ENCODE measurements at places on chromosomes 3 and 15. TPM values are rescaled to one million over a fixed set of nuclear protein-coding genes. Genes with fewer than 3 reads are reported as not detected.

DNA sequence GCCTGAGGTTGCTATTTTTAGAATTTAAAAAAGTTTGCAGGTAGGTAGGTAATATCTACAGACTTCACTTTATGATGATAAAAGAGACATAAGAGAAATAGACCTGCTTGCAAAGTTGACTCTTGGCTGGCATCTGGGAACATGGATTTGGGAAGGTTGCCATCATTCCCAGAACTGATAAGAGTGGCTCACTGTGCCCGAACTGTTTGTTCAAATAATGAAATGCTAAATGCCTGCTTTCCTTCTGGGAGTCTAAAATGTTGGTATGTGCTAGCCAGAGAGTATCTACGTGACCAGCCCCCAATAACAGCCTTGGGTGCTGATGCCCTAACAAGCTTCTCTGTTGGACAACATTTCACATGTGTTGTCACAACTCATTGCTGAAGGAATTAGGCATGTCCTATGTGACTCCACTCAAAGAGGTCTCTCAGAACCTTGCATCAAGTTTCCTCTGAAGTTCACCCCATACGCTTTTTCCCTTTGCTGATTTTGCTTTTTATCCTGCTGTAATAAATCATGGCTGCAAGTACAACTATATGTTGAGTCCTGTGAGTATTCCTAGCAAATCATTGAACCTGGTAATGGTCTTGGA lies 95.5 kb downstream of the FHIT start:
- no peak for DNase-seq

DNA sequence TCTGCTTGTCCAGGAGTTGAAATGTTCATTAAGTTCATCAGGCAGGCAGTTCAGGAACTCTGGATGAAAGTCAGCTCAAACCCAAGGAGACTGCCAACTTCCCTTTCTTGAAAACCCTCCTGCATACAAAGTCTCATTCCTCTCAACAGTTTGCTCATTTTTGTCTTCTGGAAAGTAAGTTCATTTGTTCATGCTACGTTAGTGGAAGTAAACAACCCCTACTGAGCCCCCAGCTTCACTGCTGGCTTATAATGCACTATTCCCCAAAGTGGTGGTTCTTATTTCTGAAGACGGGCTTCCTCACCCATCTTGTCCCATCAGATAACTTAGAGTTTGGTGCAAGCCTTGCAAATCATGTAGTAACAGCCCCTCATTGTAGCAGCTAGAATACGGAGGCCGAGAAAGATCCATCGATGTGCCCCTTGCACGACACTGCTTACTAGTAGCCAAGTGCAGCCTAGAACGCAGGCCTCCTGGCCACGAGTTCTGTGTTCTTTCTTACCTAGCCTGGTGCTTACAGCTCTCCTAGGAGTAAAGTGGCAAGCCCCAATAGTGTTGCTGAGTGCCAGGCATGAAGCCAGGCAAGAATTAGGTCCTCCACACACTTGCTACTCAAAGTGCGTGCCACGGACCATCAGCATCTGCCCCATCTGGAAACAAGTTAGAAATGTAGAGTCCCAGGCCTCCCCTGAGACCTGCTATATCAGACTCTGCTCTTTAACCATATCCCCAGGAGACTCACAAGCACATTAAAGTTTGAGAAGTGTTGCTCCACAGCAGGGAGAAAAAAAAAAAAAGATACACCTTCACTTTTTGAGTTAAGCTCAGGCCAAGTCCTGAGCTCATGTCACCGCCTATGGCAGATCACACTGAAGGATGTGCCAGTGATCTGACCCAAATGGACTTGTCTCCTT lies 82.5 kb downstream of the RFTN1 start:
- DNase-seq, result peak; percentile 85

DNA sequence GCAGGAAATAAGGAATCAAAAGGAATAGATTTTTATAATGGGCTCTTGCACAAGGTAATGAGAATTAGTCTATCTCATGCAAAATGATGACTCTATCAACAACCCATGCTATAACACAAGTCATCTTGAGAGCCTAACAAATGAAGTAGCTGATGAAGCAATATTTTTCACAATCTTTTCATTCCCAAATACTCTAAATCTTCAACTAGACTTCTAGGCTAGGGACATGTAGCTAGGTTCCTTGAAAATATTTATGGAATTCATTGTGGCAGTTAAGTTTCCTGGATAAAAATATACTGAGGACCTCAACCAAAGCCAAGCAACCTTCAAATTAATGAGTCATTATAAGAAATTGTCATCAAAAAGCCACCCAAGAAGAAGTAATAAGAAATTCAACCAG lies 55.4 kb downstream of the DCBLD2 start:
- DNase-seq, result no peak

- DNase-seq, result no peak
These were observed 9.4 kb downstream of the TERC start for GRCh38 chr3:169755488-169755887.

DNA sequence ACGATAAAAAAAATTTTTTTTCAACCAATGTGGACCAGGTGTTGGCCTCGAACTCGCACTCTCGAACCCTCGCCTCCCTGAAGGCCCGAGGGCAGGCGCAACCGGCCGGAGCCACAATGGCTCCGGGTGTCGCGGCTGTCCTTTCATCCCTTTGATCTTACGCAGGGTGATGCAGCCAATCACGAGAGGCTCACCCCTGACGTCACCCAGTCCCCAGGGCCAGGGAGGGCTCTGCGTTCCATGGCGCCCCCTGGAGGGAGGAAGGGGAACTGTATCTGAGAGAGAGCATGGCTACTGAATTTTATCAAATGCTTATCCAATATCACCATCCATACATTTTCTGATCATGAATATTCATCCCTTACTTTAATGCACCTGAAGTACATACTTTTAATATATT lies 15.4 kb upstream of the GMNC start:
- no peak for DNase-seq

DNA sequence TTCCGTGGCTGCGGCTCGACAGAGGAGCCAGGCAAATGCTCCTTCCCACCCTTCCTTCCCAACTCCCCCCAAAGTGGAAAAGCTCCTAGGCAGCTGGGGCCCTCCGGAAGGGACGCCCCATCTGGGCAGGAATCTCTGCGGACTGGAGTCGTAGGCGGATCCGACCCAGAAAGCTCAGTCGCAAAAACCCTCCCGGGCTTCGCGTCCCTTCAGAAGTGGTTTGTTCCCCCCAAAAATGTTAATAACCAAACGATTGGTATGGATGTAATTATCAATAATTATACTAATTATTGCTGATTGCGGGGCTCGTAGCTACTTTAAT lies 3.8 kb downstream of the RNU6-1 start:
- no peak for DNase-seq

- DNase-seq, result no peak
These were observed 87.9 kb downstream of the ARPP21 start for GRCh38 chr3:35727179-35727578.

DNA sequence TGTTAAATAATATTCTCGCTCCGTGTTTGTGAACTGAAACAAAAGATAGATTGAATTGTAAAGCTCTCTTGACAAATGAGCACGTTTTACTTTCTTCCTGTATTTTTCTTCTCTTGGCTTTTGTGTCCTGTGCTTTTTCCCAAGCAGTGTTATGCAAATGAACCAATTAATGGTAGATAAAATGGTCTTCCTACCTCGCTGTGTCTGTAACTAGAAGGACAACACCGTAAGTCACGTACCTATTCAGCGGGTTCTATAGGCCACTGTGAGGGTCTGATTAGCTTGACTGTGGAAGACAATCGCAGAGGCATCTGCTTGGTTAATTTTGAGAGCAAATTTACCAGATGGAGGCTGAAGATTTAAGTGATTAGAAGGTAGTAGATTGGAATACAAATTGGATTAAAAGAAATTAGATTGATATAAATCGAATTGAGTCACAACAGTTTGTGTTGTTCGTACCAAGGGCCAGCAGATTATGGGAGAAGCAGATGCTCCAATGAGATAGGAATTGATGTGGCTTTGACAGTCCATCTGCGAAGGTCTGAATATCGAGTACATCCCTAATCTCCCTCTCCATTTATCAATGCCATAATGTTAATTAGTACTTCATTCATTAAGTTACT lies 40.2 kb downstream of the ROBO2 start:
- no peak for DNase-seq

Gene PLA1A
- total RNA-seq, result 0.58 TPM

Gene MAN2A2
- 184 TPM for total RNA-seq

Gene CPLX3
- total RNA-seq, result not detected

Data from B cell (primary cell).